NCI-H446 (cell line): ENCODE measurements at places on chromosomes 11 and 22.
A peak's percentile ranks its signal among the peaks of the same experiment; 100 is the strongest.

GRCh38 chr22:47919001-47919441 is 1156.6 kb downstream of the TBC1D22A start:
- DNase-seq: no peak

GRCh38 chr22:42080287-42080686 is 787 bp downstream of the SMDT1 start:
- peak; percentile 30 for DNase-seq

DNA sequence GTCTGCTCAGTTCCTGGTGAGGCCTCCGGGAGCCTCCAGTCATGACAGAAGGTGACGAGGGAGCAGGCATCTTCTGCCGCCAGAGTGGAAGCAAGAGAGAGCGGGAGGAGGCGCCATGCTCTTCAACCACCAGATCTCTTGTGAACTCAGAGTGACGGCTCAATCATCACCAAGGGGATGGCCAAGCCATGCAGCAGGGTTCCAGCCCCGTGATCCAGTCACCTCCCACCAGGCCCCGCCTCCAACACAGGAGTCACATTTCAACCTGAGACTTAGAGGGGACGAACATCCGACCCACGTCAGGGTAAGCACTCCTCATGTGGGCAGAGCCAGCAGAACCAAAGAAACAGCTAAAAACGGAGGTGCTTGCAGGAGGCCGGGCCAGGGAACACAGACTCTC is 1470.5 kb downstream of the BRD1 start:
- DNase-seq: no peak

- no peak for DNase-seq
These were observed 97.6 kb downstream of the SLC36A4 start for GRCh38 chr11:93100211-93100610.

DNA sequence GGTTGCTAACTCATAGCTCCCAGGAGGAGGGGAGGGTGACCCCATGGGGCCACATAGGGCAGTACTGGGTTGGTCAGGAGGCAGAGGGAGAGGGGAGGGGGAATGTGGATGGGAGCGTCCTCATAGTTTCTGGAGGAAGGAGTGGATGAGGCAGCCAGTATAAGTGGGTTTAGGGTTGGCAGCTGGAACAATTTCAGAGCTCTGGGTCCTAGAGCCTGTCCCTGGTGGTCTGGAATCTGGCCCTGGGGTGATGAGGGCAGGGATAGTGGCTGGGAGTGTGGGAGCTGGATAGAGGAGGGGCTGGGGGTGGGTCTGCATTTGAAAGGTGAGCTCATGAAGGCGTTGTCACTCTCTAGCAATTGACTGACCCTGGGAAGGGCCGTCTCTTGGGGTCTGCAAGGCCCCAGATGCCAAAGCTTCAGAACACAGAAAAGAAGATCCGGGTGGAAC is 5.3 kb upstream of the MRGPRG start:
- no peak for DNase-seq
